AML-193 (cell line): ENCODE measurements at places on chromosomes 13 and 19.

- DNase-seq, result peak; percentile 45
These were observed 963 bp downstream of the VPS36 start for GRCh38 chr13:52449331-52450011.

DNA sequence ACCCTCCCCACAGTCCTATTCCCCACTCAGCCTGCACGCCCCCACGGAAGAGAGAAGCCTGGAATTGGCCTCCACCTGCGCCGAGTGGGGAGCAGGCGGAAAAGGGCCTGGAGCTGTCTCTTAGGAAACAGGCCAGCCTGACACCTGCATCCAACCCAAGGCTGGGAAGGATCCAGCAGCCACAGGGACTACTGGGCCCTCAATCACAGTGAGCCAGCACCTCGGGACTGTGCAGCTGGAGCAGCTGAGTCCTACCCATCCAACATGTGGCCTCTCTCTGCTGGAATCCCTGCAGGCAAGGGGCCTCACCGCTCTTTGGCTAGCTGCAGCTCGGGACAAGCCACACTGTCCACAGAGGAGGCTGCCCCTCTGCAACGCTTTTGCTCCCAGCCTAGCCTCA, 8.3 kb upstream of the EPHX3 start:
- DNase-seq, result no peak

DNA sequence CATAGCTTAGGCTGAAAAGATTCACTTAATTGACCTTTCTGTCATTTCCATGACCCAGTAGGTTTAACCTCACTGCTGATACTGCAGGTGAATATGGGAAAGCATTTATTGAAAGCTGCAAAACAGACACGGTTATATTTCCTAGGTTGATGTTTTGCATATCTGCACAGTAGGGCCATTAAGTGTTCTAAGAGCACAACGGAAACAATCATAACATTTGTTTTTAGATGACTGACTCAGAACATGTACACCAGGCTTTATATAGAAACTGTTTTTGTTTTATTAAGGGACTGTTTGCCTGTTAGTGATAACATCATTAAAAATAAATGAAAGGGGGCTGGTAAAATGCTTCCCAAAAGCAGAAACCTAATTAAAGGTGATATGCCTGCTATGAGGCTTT, 367.8 kb downstream of the DACH1 start:
- no peak for DNase-seq

DNA sequence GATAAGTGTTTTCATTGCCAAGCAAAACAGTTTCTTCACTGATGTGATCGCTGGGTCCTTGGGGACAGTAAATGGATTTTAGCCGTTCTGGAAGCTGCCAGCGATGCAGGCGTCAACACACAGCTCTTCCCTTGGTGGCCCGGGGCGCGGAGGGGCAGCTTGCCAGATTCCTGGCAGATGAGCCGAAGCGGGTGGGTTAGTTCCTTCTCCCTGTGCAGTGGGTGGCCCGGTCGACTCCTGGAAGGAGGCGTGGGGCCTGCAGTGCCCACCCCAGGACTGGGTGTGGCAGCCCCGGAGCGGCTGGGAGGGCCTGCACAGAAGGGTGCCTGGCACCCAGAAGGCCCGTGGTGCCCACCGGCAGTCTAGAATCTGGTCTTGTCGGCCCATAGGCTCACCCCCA, 69.0 kb downstream of the KDM4B start:
- no peak for DNase-seq

- DNase-seq, result no peak
These were observed 24.6 kb downstream of the POP4 start for GRCh38 chr19:29630655-29631054.

GRCh38 chr19:35261356-35262100, 7.2 kb upstream of the USF2 start:
- no peak for DNase-seq

DNA sequence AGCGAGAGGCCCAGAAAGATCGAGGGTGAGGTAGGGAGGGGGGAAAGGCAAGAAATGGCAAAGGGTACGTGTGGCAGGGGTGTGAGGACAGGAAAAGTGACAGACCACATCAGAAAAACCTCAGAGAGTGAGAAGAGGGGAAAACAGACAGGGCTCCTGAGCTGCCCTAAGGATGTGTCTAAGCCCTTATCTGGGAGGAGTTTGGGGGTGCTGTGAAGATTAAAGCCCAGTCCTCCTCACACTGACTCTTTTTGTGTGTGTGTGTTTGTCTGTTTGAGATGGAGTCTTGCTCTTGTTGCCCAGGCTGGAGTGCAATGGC, 703 bp upstream of the PTH2 start:
- DNase-seq, result no peak

DNA sequence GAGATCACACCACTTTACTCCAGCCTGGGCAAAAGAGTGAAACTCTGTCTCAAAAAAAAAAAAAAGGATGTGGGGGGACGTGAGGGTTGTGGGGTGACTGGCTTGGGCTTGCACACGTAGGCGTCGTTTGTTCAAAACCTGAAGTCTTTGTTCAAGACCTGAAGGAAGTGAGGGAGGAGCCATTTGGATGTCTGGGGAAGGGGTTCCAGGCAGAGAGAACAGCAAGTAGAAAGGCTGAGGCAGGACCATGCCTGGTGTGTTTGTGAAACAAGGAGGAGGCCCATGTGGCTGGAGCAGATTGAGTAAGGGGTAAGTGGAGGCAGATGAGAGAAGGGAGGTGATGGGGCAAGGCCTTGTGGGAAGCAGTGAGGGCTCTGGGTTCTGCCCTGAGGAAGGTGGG, 27.8 kb downstream of the PIN1 start:
- no peak for DNase-seq
